NCI-H510A treated with DMSO at 0.1 percent for 48 hours (cell line): ENCODE measurements at places on chromosomes 7 and 10.

GRCh38 chr7:95537468-95537867 is 51.7 kb downstream of the ASB4 start:
- DNase-seq = no peak

- no peak for DNase-seq
Measured at GRCh38 chr10:29609696-29610095, 25.1 kb downstream of the SVIL start.

DNA sequence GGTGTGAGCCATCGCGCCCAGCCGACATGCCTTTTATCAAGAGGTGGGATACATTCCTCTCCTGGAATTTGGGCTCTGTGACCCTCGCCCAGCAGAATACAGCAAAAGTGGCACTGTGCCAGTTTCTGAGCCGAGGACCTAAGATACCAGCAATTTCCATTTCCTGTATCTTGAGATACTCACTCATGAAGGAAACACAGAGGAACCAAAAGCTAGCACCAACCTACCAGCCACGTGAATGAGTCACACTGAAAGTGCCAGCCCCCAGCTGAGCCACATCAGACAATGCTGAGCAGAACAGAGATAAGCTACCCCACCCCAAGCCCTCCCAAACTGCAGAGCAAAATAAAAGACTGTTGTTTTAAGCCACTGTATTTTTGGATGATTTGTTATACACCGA is 56.3 kb downstream of the CACUL1 start:
- no peak for DNase-seq

GRCh38 chr10:101901340-101901739 is 57.7 kb upstream of the KCNIP2 start:
- DNase-seq = peak; percentile 53

DNA sequence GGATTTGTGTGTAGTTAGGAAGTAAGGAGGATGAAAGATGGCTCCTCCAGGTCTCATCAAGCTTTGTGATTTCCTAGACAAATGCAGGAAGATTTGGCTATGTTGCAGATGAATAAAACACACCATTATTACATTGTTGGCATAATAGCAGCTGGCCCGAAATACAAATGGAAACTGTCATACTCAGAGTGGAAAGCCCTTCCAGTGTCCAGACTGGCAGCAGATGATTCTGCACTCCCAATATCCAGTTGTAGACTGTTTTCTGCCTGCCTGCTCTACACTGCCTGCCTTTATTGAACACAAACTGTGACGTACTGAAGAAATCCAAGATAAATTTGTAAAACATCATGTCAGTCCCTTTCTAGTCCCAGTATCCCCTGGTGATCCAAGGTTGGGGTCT is 99.7 kb upstream of the FZD1 start:
- DNase-seq = no peak

GRCh38 chr7:114941692-114942091 is 19.8 kb downstream of the MDFIC start:
- no peak for DNase-seq
